ENCODE measurements at places on chromosomes 1 and 21.
A peak's percentile ranks its signal among the peaks of the same experiment; 100 is the strongest.

DNA sequence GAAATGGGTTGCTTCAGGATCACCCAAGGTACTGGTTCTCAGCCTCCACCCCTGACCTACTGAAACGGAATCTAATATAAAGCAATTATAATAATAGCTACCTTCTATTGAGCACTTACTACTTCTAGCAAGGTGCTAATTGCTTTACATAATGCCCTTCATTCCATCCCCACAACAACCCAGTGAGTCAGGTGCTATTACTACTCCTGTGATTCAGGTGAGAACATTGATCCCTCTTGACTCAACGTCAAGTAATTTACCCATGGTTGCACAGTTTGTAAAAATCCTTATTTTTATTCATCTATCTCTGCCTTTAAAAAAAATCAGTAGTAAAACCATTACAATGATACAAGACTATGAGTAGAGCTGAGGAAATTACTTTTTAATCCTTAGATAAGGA, 85.2 kb downstream of the UCHL5 start:
- no peak for DNase-seq

- DNase-seq: no peak
These were observed 8.8 kb downstream of the FCRLB start for GRCh38 chr1:161730050-161730564.

DNA sequence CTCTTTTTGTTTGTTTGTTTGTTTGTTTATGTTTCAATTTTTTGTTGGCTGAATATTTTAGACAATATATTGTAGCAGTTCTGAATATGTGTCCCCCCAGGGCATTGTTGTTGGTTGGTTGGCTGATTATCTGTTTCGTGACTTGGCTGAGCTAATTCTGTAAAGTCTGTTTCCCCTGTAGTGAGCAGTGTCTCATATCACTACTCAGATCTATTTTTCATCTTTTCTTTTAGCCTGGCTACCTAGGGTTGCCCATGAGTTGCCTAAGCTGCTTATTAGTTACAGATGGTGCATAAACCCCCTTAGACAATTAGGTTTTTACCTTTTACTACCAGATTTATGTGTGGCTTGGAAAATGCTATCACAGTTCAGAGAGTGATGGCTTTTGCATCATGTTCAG, 32.3 kb downstream of the CFAP57 start:
- no peak for DNase-seq

- DNase-seq: no peak
These were observed 8.7 kb downstream of the LAPTM5 start for GRCh38 chr1:30748699-30749401.

DNA sequence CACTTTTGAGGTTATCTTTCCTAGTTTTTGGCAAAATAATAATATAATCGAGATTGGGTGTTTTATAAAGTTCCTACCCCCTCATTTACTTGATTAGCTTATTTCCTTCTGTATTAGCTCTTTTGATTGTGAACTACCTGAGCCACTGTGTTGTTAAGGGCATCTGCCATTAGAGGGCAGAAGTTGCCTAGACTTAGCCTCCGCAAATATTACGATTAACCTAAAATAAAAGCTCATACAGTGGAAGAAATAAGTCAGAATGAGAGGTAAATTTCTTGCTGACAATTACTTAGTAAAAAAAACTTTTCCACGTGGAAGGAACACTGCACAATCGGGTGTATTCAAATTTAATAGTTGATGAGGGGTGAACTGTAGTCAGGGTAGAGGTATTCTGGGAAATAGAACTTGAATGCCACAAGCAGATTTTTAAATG, 2.3 kb downstream of the H3-3A start:
- peak; percentile 70 for DNase-seq

DNA sequence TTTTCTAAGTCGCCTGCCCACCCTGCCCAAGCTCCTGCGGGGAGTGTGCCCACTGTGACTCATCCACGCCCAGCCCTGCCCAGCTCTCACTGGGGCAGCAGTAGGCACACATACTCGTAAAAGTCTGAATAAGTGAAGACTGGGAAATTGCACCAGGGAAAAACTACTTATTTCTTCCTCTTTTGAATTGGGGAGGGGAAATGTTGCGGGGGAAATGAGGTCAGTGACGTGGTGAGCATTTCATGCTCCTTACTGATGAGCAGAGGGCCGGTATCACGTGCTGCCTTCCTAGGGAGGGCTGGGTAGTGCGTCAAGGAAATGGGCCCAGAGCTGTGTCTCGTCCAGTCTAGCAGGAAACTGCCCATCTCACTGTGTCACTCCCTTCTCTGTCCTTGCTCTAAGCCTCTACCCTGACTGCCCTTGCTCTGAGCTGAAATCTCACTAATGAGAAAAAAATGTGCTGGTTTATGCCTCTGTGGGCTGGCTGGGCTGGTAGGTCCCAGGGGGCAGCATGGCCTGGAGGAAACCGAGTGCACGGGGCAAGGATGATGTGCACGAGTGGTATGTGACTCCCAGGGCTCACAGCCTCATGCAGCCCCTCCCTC, 13.5 kb upstream of the TNFRSF1B start:
- no peak for DNase-seq

GRCh38 chr1:53558739-53559315, 99.6 kb downstream of the DMRTB1 start:
- no peak for DNase-seq

GRCh38 chr1:160996178-160996577, 24.8 kb downstream of the F11R start:
- peak; percentile 32 for DNase-seq

GRCh38 chr1:112743174-112744008, 28.3 kb upstream of the PPM1J start:
- no peak for DNase-seq

DNA sequence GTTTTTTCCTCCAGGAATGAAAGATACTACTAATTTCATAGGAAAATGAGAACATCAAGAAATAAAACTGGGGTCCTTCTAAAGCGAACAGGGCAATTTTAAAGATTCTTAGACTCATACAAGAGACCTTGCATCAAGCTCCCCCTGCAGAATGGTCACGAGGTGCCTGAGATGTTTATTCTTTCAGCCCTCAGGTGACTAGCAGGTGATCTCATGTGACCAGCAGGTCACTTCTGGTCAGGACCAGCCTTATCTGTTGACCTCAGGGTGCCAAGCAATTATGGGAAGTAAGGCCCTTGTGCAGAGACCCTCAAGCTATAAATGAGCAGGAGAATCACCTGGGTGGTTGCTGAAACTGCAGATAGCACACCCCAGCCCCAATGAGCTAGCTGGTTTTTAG, 20.6 kb upstream of the TMEM51 start:
- no peak for DNase-seq

DNA sequence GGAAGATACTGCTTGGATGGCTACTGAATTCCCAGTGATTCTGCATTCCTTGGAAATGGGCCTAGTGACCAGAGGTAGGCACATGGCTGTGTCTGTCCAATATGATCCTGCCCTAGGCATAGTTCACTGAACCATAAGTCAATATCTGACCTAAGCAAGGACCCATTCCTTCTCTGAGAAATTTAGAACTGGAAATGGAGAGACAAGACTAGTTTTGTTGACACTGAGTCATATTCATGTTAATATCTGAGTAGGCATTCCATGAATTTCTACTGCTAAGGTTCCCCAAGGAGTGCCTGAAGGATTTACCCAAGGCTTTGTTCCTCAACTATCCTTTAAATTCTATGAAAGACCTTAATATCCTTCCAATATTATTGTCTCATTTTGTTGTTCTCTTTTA, 329.8 kb upstream of the BEND5 start:
- DNase-seq: no peak

DNA sequence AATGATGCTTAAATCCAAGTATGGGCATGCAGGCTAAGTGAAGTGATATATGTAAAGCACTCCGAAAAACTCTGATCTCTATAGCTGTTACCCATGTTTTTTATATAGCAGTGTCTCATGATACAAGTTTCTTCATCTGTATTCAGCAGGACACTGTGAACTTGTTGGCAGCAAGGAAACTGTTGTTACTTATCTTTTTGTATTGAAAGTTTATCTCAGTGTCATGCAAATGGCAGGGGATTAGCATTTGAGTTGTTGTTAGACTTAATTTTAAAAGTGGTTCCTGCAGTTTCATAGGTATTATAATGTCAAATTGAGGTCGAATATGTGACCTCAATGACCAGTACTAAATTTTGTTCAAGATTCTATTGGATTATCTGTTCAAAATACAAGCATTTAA, 47.9 kb downstream of the NCAM2 start:
- DNase-seq: no peak

- no peak for DNase-seq
These were observed 738 bp upstream of the KCNA2 start for GRCh38 chr1:110606657-110607535.

- DNase-seq: peak; percentile 63
These were observed 19.5 kb downstream of the UBASH3A start for GRCh38 chr21:42423197-42423675.

DNA sequence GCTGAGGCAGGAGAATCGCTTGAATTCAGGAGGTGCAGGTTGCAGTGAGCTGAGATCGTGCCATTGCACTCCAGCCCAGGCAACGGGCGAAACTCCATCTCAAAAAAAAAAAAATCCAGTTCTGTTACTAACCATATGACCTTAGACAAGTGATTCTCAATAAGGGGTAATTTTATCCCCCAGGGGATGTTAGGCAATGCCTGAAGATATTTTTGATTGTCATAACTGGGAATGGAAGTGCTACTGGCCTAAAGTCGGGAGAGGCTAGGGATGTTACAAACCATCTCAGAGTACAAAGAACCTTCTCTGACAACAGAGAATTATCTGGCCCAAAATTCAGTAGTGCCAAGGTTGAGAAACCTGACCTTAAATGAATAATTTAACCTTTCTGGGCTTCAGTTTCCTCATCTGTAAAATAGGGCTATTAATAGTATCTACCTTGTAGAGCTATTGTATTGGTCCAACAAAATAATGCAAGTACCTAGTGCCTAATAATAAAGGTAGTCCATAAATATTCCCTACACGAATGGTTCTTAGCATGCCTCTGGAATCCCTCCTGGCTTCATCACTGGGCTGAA, 5.8 kb upstream of the LMNA start:
- no peak for DNase-seq

Data from SW480 (cell line).